Astrocyte of the spinal cord (primary cell): ENCODE measurements at places on chromosomes 12 and 14.

- DNase-seq = peak; percentile 13
Observed at GRCh38 chr12:76489737-76490136, 69.8 kb downstream of the OSBPL8 start.

DNA sequence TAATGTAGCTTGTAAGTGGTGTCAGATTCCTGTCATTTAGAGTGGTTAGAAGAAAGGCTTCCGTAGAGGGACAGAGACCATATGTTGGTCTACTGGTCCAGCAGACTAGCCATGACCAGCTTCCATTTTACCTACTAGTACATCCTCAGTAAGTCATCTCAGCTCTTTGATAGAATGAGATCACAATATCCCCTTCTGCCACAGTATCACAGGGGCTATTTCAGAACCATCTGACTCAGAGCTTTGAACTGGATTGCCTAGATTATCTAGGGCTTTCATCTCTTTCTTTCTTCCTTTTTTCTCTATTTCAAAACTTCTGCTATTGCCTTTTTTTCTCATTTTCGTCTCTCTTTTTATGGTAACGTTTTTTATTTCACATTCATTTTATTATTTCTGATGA is 4.7 kb downstream of the ZDHHC17 start:
- no peak for DNase-seq

DNA sequence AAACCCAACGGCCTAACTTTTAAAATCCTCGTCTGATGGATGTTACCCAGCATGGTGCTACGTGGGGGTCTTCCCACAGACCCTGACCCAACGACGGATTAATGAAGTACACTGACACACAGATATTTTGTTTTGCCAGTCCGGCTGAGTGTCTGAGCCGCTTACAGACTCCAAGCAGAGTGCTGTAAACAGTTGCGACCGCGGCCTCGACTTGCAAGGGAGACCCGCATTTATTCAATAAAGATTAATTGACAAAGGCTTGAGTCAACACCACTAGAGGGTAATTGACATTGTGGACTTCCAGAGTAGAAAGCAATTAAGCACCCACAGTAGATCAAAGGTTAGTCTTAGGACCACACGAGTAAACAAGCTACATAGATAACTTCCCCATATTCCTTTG is 1042.4 kb downstream of the AACS start:
- no peak for DNase-seq

DNA sequence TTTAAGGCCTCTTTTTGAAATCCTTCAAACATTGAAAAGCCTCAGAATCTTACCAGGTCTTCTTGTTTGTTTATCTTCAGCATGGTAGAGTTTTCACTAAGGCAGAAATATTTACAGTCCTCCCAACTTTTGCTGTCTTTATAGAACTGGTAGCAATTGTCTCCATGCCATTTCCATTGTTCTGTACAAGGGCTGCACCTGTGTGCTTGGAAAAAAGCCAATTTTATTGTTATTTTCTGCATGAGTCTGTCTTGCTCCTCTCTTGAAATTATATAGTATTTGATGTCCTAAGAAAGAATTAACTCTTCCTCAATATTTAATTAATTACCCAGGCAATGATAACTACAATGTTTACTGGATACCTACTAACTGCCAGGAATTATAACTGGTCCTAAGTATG is 23.3 kb downstream of the CLEC1A start:
- DNase-seq = no peak

GRCh38 chr14:24249230-24250021 is 7.0 kb upstream of the TINF2 start:
- DNase-seq = no peak

DNA sequence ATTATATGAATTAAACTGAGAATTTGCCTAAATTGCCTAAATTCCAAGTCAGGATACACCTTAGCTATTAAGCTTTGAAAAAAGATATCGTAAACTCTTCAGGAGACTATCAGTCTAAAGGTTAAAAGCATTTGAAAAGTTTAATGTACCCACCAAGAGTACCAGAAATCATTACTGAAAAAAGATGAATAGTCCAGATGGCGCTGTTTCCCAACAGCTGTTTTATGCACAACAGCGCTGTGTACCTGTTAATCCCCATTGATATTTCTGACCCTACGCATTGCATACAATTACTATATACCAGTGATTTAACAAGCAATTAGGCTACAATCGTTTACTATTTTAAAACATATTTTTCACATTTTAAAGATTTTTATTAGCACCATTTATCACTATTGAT is 185.0 kb downstream of the PLCZ1 start:
- DNase-seq = no peak

GRCh38 chr12:97267594-97268202 is 194.9 kb upstream of the RMST start:
- DNase-seq = no peak

DNA sequence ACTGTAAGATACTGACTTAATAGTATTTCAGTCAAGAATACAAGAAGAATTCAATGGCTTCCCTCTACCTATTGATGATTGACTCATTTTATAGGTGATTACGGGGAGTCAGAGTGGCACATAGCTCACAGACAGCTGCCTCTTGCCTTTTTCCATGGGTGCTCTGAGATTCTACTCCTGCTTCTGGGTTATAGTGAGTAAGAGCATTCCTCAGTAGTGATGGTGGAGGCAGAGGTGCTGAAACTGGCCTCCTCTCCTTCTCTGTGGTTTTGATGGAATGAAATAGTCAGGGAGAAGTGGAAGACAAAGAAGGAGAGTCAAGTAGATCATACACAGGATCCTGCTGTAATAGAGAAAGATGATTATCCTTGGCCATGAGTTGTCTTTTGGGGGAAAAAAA is 438.2 kb upstream of the FAR2 start:
- DNase-seq = peak; percentile 90

GRCh38 chr14:29814156-29815015 is 113.3 kb downstream of the PRKD1 start:
- peak; percentile 74 for DNase-seq
